ENCODE measurements at places on chromosomes 1 and 21. TPM values are rescaled to one million over a fixed set of nuclear protein-coding genes. Genes with fewer than 3 reads are reported as not detected.

Gene KIRREL1
- total RNA-seq: 23.5 TPM

Gene NFIA
- total RNA-seq: 31.3 TPM

Gene F13B
- not detected for total RNA-seq

Gene LEMD1
- not detected for total RNA-seq

Gene CELA2B
- total RNA-seq: 1.6 TPM

Gene ALX3
- not detected for total RNA-seq

Gene UQCRHL
- total RNA-seq: 4.7 TPM

Gene HTR1D
- total RNA-seq: not detected

Gene ASCL5
- total RNA-seq: not detected

Gene PGLYRP4
- not detected for total RNA-seq

Gene OR6Y1
- not detected for total RNA-seq

Gene TBX15
- 49.6 TPM for total RNA-seq

Gene SIKE1
- total RNA-seq: 27.7 TPM

Gene SPRR5
- not detected for total RNA-seq

Gene TTC22
- total RNA-seq: not detected

Gene FCRL1
- under 0.01 TPM for total RNA-seq

Gene LCE1E
- not detected for total RNA-seq

Gene CRNN
- total RNA-seq: not detected

Gene RAD54L
- 3.1 TPM for total RNA-seq

Gene TNNT2
- 89.2 TPM for total RNA-seq

Gene AMPD1
- 40.7 TPM for total RNA-seq

Gene AVPR1B
- 0.52 TPM for total RNA-seq

Gene EPHB2
- total RNA-seq: 13.0 TPM

Gene SPATA21
- total RNA-seq: not detected
